Stimulated activated CD4-positive, alpha-beta T cell treated with anti-CD3 and anti-CD28 coated beads, Interleukin-1b, Interleukin-23, amount 100 ng/mL, for 24 hours (primary cell): ENCODE measurements at places on chromosomes 4 and X.

DNA sequence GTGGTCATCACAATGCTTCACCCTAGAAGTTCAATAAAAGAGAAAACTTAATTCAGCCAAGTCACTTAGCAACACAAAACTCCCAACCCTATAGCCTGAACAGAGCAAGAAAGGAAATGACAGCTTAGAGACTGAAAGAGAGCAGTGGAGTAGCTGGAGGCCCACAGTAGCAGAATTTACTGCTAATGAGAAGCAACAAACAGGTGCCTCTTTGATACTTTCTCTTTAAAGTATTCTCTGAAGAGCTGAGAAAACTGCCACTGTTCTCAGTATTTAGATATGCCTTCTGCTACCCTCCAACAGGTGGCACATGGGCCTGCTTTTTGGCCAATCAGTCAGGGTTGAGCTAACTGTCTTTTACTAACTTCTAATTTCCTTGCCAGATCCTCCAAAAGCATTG is 240.0 kb downstream of the GPC3 start:
- DNase-seq = no peak

GRCh38 chr4:20127626-20128025 is 124.1 kb upstream of the SLIT2 start:
- DNase-seq = no peak

DNA sequence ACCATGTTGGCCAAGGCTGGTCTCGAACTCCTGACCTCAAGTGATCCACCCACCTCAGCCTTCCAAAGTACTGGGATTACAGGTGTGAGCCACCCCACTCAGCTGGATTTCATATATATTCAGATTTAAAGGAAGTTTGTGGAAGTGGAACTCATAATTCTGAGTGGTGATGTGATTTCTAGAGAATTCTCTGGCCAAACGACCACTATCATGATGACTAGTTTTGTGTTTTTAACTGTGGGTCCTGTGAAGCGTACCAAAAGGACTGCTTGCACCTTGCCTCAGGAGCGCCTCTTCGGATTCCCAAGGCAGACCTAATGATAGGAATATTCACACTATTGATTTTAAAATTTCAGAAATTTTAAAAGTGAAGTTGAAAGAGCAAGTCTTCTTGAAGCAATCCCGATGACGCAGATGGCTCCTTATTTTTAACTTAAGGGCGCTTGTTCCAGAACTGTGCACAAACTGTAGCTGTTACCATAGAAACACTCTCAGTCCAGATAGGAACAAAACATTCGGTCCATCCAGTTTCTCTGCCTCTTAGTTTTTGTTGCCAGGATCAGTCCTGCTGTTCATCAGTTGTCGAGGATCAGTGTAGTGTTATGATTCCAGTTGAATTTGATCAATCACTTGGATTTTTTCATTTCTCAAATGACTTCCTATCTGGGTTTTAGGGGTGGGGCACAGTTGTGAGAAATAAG is 51.7 kb upstream of the CLCN4 start:
- no peak for DNase-seq

DNA sequence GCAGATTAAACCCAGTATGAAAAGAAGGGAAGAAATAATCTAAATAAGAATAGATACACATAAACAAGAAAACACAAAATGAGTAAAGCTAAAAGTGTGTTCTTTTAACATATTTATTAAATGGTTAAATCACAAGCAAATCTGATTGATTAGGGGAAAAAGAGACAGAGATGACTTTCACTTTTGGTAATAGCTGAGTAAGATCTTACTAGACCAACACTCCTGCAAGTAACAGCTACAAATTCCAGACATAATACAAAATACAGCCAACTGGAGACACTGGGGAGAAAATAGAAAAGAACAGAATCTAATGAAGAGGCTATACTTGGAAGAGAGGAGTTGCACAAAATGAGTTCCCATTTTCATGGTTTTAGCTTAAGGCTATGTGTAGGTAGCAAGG is 33.5 kb downstream of the OR13H1 start:
- DNase-seq = no peak

GRCh38 chr4:76197031-76197743 is 16.4 kb downstream of the SCARB2 start:
- no peak for DNase-seq

DNA sequence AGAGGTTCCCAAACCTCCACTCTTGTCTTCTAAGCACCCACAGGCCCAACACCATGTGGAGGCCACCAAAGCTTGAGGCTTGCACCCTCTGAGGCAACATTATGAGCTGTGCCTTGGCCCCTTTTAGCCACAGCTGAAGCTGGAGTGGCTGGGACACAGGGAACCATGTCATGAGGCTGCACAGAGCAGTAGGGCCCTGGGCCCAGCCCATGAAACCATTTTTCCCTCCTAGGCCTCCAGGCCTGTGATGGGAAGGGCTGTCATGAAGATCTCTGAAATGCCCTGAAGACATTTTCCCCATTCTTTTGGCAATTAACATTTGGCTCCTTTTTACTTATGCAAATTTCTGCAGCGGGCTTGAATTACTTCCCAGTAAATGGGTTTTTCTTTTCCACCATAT is 14.8 kb downstream of the RBMXL3 start:
- no peak for DNase-seq

DNA sequence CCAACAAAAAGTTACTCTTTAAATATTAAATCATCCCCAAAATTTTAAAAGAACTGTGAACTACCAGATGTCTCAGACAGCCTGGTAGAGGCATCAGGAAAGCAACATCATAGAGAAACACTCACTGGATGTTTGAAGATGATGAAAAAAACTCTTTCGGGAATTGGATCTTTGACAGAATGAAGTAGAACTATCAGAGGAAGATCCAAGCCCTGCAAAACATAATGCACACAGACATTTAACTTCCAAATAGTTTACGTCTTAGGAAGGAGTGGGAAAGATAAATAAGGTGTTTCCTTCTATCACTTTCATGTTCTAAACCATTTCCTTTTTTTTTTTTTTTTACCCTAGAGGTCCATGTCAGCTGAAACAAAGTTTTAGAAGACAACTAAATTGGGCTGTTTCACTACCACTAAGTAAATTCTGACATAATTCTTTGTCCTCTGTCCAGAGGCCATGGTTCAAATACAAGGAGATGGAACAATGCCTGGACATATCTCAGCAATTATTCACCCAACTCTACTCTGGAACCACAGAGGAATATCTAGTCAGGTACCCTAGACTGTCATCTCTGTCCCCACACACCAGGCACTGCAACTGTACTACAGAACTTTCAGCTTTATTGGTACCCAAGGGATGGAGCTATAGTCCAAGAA is 217.7 kb upstream of the INTU start:
- no peak for DNase-seq

DNA sequence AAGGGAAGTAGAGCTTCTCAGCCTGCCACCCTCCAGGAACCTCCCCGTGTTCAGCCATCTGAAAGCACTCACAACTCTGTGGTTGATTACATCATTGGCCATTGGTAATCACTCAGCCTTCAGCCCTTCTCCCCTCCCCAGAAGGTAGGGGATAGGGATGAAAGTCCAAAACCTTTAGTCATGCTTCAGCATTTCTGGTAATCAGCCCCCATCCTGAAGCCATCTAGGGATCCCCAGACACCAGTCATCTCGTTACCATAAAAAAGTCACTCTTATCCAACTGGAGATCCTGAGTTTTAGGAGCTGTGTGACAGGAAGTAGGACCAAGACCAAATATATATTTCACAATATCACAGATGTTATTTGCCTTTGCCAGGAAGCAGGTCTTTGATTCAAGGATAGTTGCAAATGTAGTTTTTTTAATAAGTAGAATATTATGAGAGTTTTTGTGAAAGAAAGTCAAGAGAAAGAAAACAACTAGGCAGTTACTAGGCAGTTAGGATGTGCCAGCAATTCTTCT is 364.6 kb upstream of the NOCT start:
- no peak for DNase-seq

GRCh38 chr4:158644760-158645159 is 26.9 kb downstream of the C4orf46 start:
- DNase-seq = no peak
